ENCODE measurements at places on chromosomes 7 and 10.

GRCh38 chr7:123548406-123548805, 9.2 kb downstream of the NDUFA5 start:
- DNase-seq, result no peak

DNA sequence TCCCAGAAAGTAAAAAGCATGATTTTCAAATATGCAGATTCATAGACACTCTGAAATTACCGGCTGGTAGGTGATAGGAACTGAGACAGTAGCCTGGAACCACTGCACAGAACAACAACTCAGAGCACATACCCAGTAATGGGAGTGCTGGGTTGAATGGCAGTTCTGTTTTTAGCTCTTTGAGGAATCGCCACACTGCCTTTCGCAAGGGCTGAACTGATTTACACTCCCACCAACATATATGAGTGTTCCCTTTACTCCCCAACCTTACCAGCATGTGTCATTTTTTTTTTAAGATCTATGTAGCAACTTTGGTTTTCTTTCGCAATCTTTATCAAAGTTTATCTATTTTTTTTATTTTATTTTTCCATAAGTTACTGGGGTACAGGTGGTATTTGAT, 358.8 kb downstream of the CALN1 start:
- no peak for DNase-seq

DNA sequence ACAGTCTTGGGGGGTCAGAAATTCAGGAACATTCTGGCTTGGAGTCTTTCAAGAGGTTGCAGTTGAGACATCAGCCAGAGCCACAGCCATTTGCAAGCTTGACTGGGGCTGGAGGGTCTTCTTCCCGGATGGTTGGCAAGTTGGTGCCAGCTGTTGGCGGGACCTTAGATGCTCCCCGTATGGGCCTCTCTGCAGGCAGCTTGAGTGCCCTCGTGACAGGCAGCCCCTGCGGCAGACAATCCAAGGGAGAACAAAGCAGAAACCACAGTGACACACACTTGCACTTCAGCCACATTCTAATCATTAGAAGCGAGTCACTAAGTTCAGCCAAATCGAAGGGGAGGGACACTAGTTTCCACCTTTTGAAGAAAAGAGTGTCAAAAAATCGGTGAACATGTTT, 59.4 kb upstream of the MXI1 start:
- no peak for DNase-seq

- peak; percentile 86 for DNase-seq
Measured at GRCh38 chr10:11178606-11179515, 161.2 kb downstream of the CELF2 start.

DNA sequence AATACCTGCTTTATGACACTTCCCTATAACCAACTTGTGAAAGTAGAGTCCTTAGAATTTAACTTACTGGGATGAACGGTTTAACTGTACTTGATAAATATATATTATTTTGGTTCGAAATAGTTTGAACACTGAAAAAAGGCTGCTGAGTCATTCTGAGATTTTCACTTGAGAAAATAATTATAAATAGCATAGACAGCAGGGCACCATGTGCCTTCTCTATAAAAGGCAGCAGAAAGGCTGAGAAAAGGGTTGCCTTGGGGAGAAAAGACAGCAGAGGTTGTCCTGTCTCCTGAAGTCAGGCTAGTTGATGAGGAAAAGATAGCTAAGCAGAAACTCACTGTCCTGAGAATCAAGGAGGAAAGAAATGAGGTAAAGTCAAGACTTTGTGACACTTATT, 92.4 kb downstream of the CTTNBP2 start:
- DNase-seq, result no peak

- DNase-seq, result no peak
Measured at GRCh38 chr7:99860281-99861127, 16.3 kb downstream of the OR2AE1 start.

DNA sequence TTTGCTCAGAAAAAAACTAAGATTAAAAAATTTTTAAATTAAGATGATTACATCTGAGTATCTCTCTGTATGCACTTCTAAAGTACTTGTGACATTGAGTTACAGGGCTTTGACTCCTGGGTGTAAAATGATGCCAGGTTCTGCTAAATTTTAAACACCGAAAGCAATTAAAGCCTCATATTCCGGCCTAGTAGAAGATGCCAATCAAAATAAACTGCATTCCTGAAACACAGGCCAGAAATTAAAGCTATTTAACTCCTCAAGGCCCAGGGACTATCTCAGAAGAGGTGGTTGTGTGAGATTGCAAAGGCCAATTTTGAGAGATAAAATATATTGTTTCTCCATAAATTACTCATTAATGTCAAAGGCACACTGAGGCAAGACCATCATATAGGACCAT, 388.3 kb downstream of the KIF20B start:
- no peak for DNase-seq

GRCh38 chr10:99927721-99928280, 81.9 kb downstream of the DNMBP start:
- no peak for DNase-seq

- no peak for DNase-seq
Measured at GRCh38 chr7:67463983-67464382, 467.4 kb downstream of the TYW1 start.

Measured in stimulated activated CD8-positive, alpha-beta memory T cell treated with anti-CD3 and anti-CD28 coated beads, Interleukin-4, amount 100 ng/mL, for 48 hours (primary cell).